ELR (cell line): ENCODE measurements at places on chromosomes 5 and 9.

- DNase-seq, result no peak
Observed at GRCh38 chr5:68316469-68316868, 100.9 kb downstream of the PIK3R1 start.

DNA sequence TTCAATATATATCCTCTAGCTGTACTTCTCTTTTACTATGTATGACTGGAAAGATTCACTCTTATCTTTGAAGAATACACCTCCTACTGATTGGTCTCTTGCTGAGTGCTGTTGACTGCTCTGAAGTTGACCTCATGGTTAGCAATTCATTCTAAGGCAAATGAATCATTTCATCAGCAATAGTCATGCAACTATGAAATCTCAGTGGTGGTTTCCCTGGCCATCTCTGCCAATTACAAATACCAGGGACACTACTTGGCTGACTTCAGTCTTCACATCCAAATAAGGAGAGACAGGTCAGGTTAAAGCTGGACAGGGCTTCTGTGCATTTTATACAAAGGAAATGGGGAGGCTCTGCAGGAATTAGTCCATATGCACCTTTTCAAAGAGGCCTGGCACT is 333.5 kb upstream of the ACTBL2 start:
- peak; percentile 97 for DNase-seq

DNA sequence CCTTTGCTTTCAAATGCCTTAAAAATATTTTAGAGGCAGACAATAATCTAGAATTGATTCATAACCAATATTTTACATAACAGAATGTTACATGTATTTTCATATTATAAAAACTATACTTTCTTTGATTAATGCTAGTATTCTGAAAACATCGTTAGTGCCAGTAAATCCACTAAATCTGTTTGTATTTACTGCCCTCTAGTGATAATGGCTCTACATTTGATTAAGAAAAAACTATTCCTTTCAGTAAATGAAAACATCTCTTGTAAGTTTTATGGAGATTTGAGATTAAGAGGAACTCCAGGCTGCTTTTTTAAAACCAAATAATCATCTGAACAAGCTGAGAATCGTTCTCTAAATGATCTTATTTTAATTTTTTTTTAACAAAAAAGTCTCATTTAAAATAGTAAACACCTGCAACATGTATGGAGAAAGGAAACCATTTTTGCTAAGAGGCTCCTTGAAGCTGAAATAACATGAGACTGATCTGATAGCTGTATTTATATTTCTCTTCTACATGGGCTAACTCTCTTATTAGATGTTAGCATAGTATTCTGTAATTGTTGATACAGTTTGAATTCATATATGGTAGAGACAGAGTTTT is 424.7 kb downstream of the RAB3C start:
- DNase-seq, result peak; percentile 52

GRCh38 chr9:119398350-119398749 is 29.1 kb upstream of the BRINP1 start:
- DNase-seq, result no peak

DNA sequence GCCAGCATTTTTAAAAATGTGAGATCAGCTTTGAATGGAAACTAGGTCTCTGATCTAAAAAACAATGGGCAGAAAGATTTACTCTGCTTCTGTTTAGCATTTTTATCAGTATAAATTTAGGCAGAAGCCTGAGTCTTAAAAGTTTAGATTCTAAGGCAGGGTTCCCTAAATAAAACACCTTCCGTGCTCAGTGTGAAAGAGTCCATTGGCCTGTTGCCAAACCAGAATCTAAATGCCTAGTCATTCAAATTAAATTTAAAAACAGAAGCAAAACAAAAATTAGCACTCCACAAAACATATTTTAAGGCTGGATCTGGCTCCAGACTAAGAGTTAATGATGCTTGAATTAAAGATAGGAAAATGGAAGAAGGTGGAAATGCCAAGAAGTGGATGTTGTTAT is 4.5 kb downstream of the TYRP1 start:
- no peak for DNase-seq

- peak; percentile 60 for DNase-seq
Observed at GRCh38 chr5:36305571-36306326, 4.0 kb upstream of the RANBP3L start.

- no peak for DNase-seq
Observed at GRCh38 chr5:135289651-135290050, 109.4 kb downstream of the MACROH2A1 start.

DNA sequence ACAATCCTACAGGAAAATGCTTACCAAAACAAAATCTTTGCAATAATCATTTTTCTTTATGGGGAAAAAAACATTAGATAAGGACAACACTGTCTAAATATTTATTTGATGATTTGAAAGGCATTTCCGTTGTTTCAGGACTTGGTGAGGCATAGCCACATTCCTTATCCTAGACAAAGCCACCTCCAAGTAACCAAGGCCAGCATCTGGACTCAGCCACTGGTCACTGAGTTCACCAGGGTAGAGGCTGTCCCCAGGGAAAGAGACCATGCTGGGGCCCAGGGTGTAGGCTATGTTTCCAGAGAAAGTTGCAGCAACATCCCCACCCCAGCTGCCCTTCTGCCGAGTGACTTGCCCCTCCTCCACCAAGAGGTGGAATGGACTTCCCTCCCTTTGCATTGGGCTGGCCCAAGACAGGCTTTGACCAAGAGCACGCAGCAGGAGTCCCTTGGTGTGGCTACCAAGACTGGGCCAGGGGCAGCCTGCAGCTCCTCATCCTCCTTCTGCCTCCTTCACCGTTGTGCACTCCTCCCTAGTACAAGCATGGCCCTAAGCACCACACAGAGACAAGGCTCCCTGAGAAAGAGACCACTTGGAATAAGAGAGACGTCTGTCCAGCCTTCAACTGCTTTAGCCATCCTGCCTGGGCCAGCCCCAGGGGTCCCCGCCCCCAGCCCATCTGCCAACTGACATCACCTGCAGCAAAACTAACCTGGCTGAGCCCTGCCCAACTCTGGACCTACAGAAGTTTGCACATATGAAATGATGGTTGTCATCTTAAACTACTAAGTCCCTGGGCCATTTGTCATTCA is 68.1 kb upstream of the SPIN1 start:
- DNase-seq, result peak; percentile 59
